ENCODE measurements at places on chromosomes 3 and 15.

- DNase-seq: no peak
Measured at GRCh38 chr15:32781781-32782180, 64.0 kb downstream of the GREM1 start.

- DNase-seq: no peak
Measured at GRCh38 chr3:16401273-16401672, 112.2 kb downstream of the RFTN1 start.

DNA sequence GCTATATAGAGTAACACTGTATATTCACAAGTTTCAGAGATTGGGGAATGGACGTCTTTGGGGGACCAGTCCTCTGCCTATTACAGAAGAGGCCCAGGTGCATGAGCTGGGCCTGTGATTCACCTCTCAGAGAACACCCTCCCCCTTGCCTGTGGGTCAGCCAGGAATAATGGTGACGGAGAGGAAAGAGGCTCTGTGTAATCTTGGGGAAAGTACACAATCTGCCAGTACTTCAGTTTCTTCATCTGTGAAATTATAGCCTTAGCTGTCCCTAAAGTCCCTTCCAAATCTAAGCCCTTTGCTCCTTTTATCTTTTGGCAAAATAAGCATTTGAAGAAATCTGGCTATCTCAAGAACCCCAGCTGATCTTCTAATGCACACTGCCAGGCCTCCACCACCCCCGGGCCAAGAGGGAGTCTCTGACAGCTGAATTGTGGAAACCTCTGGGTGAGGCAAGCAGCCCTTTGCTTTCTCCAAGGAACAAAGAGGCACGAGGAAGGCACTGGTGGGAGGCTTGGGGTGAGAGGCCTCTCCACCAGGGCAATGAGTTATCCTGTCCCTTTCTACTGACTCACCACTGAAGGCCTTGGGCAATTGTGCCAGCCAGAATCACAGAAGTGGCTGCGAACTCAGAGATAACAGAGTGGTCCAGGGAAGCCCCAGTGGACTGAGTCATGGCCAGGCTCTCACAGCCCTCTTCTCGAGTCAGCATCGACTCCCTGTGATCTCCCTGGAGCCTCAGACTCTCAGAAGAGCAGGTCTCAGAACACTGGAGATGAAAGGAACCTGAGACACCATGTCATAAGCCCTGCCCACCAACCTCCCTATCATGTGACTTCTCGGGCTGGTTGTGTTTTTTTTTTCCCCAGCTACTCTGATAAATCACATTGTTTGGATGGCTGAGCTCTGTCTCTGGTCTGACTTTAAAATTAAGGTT, 31.8 kb downstream of the CCNL1 start:
- no peak for DNase-seq

DNA sequence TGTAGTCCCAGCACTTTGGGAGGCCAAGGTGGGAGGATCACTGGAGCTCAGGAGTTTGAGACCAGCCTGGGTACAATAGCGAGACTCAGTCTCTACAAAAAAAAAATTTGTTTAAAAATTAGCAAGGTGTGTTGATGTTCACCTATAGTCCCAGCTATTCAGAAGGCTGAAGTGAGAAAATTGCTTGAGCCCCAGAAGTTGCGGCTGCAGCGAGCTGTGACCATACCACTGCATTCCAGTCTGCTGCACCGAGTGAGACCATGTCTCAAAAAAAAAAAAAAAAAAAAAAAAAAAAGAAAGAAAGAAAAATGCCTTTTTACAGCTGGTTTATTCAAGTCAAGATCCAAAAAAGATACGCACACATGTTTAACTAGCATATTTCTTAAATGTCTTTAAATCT, 17.0 kb upstream of the MUC20 start:
- DNase-seq: no peak

- no peak for DNase-seq
Measured at GRCh38 chr15:37015035-37015434, 85.3 kb downstream of the MEIS2 start.

All from NCI-H1092 (cell line).